ENCODE measurements at places on chromosomes 1 and 21.

DNA sequence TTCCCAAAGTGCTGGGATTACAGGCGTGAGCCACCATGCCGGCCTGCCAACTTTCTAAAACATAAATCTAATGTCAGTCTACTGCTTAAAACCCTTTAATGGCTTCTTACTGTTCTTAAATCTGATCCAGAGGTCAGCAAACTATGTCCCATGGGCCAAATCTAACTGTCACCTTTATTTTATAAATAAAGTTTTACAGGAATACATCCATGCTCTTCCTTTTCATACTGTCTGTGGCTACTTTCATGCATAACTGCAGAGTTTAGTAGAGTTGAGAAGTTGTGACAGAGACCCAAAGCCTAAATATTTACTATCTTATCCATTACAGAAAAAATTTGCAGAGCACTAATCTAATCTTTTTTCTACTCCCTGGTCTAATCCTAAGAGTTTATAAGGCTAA, 3.8 kb downstream of the ERI3 start:
- no peak overlapping the region for H3K27ac ChIP-seq
- peaks cover 34% of the 10 kb centered on the region for H3K4me1 ChIP-seq
- no peaks in the 10 kb centered on the region for H3K36me3 ChIP-seq
- no peak overlapping the region for H3K4me3 ChIP-seq

DNA sequence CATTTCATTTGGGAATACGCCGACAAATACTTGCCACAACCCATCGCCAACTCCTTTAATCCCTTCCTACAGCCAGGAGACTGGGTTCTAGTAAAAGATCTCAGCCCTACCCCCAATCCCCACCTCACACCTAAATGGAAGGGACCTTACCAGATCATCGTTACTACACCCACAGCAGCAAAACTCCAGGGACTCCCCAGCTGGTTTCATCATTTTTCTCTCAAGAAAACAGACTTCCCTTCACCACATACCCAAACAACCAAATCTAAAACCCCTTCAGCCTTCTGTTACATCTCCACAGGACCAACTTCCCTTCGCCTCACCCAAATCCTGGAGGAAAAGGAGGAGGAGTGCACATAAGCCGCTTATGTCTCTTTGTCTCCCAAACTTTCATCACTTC, 23.7 kb upstream of the SLC2A5 start:
- H3K4me3 ChIP-seq: no peak overlapping the region
- no peaks in the 10 kb centered on the region for H3K36me3 ChIP-seq
- DNase-seq: no peak
- no peaks in the 10 kb centered on the region for H3K27me3 ChIP-seq
- no peak overlapping the region for H3K27ac ChIP-seq

DNA sequence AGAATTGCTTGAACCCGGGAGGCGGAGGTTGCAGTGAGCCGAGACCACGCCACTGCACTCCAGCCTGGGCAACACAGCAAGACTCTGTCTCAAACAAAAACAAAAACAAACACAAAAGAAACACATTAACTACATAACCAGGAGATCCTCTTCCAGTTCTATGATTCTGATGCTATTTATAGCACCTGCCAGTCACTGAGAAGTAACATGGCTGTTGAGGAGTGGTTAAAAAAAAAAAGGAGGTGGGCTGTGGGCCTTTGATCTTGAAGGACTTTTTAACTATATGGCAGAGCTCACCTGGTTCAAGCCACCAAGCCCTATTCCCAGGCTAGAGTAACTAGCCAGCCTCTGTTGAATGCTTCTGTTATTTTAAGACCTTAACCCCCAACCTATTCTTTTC, 148.8 kb downstream of the ZBTB18 start:
- peaks cover 7% of the 10 kb centered on the region for H3K4me1 ChIP-seq
- DNase-seq: no peak
- H3K36me3 ChIP-seq: no peaks in the 10 kb centered on the region
- no peak overlapping the region for H3K27ac ChIP-seq
- H3K27me3 ChIP-seq: no peaks in the 10 kb centered on the region
- H3K4me3 ChIP-seq: no peak overlapping the region

DNA sequence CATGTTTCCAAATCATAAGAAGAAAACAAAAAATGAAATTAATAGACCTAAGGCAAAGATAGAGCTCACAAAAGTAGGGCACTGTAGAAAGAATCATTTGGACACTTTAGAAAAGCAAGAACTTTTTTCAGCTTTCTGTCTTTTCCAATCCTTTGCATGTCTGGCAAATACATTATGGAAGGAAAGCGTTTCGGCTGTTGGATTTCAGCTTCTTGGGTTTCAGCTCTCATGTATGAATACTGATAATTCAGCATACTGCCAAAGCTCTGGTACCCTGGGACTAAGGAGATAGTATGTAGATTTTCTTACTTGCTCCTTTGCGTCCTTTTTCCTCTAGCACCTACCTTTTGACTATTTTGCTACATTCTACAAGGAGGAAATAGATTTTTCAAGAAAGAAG, 375.9 kb downstream of the BRINP3 start:
- no peak overlapping the region for H3K27ac ChIP-seq
- DNase-seq: no peak
- no peaks in the 10 kb centered on the region for H3K36me3 ChIP-seq
- no peak overlapping the region for H3K4me3 ChIP-seq
- H3K4me1 ChIP-seq: no peaks in the 10 kb centered on the region

DNA sequence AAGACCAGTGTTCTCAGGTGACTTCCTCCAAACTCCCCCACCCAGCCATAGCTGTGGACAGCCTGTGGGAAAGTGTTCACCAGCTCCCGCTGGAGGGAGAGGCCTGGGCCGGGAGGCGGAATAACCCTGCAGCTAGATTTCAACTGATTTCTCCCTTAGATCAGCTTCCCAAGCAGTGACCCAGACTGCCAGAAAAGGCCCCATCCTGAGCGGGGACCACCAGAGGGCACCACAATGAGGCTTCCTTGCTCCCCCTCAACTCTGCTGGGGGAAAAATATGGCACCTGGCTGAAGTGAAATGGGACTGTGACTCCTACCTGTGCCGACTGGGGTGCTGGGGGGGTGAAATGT, 50.8 kb downstream of the RHBG start:
- peaks cover 90% of the 10 kb centered on the region for H3K27me3 ChIP-seq
- no peak overlapping the region for H3K27ac ChIP-seq
- DNase-seq: no peak
- peaks cover 23% of the 10 kb centered on the region for H3K4me1 ChIP-seq
- no peak overlapping the region for H3K4me3 ChIP-seq

GRCh38 chr1:30806381-30807317, 49.1 kb upstream of the LAPTM5 start:
- H3K4me3 ChIP-seq: no peak overlapping the region
- DNase-seq: no peak
- H3K4me1 ChIP-seq: peaks cover 9% of the 10 kb centered on the region

- H3K27ac ChIP-seq: no peak overlapping the region
- H3K4me1 ChIP-seq: no peaks in the 10 kb centered on the region
- no peaks in the 10 kb centered on the region for H3K27me3 ChIP-seq
Measured at GRCh38 chr1:15430787-15431570, 7.3 kb upstream of the CTRC start.

- DNase-seq: no peak
- no peaks in the 10 kb centered on the region for H3K27me3 ChIP-seq
- no peaks in the 10 kb centered on the region for H3K4me1 ChIP-seq
- H3K27ac ChIP-seq: no peak overlapping the region
- H3K4me3 ChIP-seq: no peak overlapping the region
Measured at GRCh38 chr1:200834383-200834782, 38.4 kb upstream of the GPR25 start.

DNA sequence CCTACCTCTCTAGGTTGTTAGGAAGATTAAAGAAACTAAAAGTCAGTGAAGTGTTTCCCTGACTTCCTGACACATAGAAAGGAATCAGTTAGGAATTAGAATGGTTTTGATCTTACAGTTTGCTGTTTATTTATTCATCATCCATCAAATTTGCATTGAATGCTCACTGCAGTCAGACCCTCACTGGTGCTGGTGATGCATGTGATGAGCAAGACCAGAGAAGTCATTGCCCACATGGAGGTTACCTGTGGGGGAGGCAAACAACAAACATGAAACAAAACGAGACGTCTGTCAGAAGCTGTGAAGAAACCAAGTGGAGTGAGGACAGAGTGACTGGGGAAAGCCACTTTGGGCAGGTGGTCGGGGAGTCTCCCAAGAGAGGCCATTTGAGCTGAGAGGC, 6.4 kb downstream of the CTPS1 start:
- no peak for DNase-seq
- H3K36me3 ChIP-seq: no peaks in the 10 kb centered on the region
- H3K4me1 ChIP-seq: peaks cover 7% of the 10 kb centered on the region
- no peak overlapping the region for H3K4me3 ChIP-seq
- no peak overlapping the region for H3K27ac ChIP-seq

DNA sequence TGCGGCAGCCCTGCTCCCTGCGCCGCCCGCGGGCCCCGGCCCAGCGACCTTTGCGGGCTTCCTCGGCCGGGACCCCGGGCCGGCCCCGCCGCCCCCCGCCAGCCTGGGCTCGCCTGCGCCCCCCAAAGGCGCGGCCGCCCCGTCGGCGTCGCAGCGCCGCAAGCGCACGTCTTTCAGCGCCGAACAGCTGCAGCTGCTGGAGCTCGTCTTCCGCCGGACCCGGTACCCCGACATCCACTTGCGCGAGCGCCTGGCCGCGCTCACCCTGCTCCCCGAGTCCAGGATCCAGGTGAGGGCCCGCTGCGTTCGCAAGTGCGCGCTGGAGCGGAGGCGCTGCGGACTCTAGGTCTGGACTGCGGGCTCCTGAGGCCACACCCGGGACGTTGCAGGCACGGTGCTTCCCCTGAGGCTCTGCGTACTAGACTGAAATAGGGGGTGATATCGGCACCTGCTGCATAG, 351 bp downstream of the MIXL1 start:
- H3K27ac ChIP-seq: no peak overlapping the region
- H3K36me3 ChIP-seq: no peaks in the 10 kb centered on the region
- H3K4me1 ChIP-seq: no peaks in the 10 kb centered on the region
- no peak for DNase-seq
- peak overlapping the region; percentile 31 for H3K4me3 ChIP-seq

DNA sequence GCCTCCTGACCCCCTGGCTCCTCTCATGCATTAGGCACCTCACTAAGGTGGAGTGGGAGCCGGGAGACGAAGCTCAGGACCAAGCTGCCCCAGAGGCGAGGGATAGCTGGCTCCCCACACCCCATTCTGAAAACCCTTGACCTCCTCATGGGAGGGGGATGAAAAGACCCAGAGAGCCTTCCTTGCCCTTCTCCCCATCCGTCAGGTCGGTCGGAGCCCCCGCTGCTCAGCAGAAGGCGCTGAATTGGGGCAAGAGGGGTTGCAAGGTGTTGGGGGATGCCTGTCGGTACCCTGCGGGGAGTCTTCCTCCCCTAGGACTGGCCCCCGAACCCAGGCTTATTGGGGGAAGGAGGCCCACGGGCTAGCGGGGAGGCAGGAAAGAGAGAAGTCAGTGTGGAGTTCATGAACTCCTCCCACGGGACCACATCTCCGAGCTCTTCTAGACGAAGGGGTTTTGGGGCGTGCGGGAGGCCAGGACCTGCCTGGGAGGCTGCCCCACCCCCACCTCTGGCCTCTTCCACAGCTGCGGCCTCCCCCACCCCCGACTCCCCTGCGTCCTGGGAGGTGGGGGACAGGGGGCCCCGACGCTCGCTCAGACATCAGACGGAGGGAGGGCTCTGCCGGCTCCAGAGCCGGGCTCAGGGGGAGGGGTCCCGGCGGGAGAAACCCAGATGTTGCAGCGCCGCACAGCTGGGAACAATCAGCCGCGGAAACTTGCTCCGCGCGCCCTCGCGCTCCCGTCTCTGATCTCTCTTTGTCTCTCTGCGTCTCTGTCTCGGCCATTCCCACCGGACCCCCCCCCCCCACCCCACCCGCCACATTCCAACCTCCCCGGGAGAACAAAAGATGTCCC, 719 bp downstream of the MFAP2 start:
- H3K27ac ChIP-seq: peak overlapping the region; percentile 50
- peaks cover 14% of the 10 kb centered on the region for H3K27me3 ChIP-seq
- H3K4me1 ChIP-seq: no peaks in the 10 kb centered on the region
- DNase-seq: no peak
- H3K4me3 ChIP-seq: peak overlapping the region; percentile 22

GRCh38 chr1:159436469-159436868, 3.1 kb upstream of the OR10J1 start:
- no peaks in the 10 kb centered on the region for H3K4me1 ChIP-seq
- H3K4me3 ChIP-seq: no peak overlapping the region
- no peaks in the 10 kb centered on the region for H3K27me3 ChIP-seq
- no peak overlapping the region for H3K27ac ChIP-seq
- DNase-seq: no peak

GRCh38 chr1:212669102-212669501, 30.5 kb downstream of the BATF3 start:
- H3K36me3 ChIP-seq: no peaks in the 10 kb centered on the region
- no peak for DNase-seq
- H3K4me1 ChIP-seq: peaks cover 23% of the 10 kb centered on the region
- no peak overlapping the region for H3K4me3 ChIP-seq
- H3K27me3 ChIP-seq: peaks cover 3% of the 10 kb centered on the region

DNA sequence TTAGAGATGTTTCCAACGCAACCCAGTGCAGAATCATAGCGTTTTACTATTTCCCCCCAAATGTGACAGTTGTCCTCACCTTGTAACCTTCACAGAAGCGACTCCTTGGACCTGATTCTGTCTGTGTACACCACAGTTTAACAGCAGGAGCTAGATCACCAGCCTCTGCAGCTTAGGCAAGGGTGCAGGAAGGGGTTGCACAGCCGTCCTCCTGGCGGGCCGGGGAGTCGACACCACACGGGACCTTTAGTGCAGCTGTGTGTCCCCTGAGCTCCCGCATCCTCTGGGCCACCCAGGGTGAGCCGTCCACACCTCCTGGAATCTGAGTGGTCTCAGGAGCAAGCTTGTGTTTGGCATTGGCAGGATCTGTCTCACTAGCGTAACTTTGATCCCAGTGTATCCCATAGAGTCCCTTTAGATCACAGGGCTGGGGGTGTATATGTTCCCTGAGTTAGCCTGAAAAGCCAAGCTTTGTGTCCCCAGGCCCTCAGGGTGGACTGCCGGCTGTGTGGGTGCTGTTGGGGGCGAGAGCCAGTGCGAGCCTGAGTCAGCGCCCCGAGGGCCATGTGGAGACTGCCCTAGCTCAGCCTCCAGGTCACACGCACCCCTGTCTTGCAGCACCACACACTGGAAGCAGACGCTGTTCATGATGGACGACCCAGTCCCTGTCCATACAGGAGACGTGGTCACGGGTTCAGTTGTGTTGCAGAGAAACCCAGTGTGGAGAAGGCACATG, 27.5 kb downstream of the PRMT2 start:
- no peaks in the 10 kb centered on the region for H3K27me3 ChIP-seq
- peaks cover 14% of the 10 kb centered on the region for H3K36me3 ChIP-seq
- no peak overlapping the region for H3K4me3 ChIP-seq
- peaks cover 4% of the 10 kb centered on the region for H3K4me1 ChIP-seq

GRCh38 chr21:34018910-34019309, 54.5 kb upstream of the MRPS6 start:
- no peak overlapping the region for H3K4me3 ChIP-seq
- H3K27me3 ChIP-seq: no peaks in the 10 kb centered on the region
- no peaks in the 10 kb centered on the region for H3K36me3 ChIP-seq

- no peaks in the 10 kb centered on the region for H3K27me3 ChIP-seq
- no peak overlapping the region for H3K27ac ChIP-seq
- DNase-seq: no peak
Measured at GRCh38 chr21:35408401-35408800, 359.3 kb upstream of the RUNX1 start.

All from gastrocnemius medialis (tissue), 4 donors.